PC-3 (cell line): ENCODE measurements at places on chromosomes 12 and 14. TPM values are rescaled to one million over a fixed set of nuclear protein-coding genes. Genes with fewer than 3 reads are reported as not detected.

The KLRC2 gene
- total RNA-seq, result not detected in 2 replicates

The GDF3 gene
- total RNA-seq, result not detected in 2 replicates

The C1S gene
- 2.1 and 2.9 TPM in 2 replicates for total RNA-seq

The NAA30 gene
- 23.2 and 31.2 TPM in 2 replicates for total RNA-seq

The KRT7 gene
- 2,144 and 2,979 TPM in 2 replicates for total RNA-seq

The DIO2 gene
- 2.0 and 6.6 TPM in 2 replicates for total RNA-seq
